NCI-H2081 (cell line): ENCODE measurements at places on chromosomes 1 and 21.
A peak's percentile ranks its signal among the peaks of the same experiment; 100 is the strongest.

DNA sequence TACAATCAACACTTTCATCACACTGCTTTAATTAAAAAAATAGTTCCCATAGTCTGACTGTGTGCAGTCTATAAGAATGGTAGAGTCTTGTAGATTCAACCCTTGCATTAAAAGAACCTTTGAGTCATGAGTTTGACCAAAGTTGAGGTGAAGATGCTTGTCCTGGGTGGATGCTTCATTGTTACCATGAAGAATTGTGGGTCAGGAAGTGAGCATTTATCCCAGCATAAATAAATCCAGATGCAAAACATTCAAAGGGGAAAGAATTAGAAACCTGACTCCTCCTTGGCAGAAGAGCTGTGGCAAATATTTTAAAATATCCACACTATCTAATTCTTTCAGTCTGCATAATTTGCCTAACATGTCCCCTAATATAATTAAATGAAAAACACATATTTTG, 72.9 kb upstream of the SPAG17 start:
- no peak for DNase-seq

GRCh38 chr1:86409416-86410021, 13.4 kb upstream of the ODF2L start:
- no peak for DNase-seq

GRCh38 chr1:42691157-42691498, 8.9 kb downstream of the YBX1 start:
- DNase-seq, result no peak

DNA sequence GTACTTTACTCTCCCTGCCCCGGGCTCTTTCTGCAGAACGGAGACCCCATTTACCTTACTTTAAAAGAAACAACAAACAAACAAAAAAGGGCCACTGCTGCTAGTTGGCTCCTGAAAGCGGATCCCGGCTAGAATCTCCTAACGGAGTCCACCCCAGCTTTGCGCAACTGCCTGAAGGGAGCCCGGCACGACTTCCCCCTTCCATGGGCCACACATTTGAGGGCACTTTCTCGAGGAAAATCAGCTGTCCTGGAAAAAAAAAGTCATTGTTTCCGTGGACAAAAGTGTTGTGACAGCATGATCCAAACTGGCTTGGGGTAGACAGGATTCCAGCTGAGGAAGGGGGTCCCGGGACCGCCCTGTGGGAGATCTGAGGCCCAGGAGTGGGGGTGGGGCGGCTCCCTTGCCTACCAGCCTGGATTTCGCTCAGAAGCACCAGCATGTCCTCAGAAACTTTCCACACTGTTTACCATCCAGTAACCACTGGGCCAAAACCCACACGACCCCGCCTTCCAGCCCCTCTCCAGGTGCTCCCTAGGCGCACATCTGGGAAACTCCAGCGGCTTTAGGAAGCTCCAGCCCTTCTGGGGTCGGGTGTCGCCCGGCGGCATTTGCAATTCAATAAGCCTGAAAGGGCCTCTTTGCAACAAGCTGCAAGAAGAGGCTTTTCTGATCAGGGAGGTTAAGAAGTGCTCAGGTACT, 4.8 kb downstream of the RIPK4 start:
- DNase-seq, result no peak

- DNase-seq, result no peak
These were observed 179.3 kb downstream of the SIPA1L2 start for GRCh38 chr1:232450615-232451014.

GRCh38 chr1:44808938-44809917, 905 bp downstream of the BTBD19 start:
- no peak for DNase-seq

- peak; percentile 73 for DNase-seq
These were observed 9.1 kb downstream of the CDKN2C start for GRCh38 chr1:50978852-50979781.

GRCh38 chr1:67674260-67675011, 10.6 kb upstream of the GADD45A start:
- DNase-seq, result peak; percentile 67

- no peak for DNase-seq
These were observed 752.3 kb upstream of the ADAMTS5 start for GRCh38 chr21:27719226-27719625.

GRCh38 chr1:212353181-212353580, 61.5 kb downstream of the PACC1 start:
- no peak for DNase-seq

DNA sequence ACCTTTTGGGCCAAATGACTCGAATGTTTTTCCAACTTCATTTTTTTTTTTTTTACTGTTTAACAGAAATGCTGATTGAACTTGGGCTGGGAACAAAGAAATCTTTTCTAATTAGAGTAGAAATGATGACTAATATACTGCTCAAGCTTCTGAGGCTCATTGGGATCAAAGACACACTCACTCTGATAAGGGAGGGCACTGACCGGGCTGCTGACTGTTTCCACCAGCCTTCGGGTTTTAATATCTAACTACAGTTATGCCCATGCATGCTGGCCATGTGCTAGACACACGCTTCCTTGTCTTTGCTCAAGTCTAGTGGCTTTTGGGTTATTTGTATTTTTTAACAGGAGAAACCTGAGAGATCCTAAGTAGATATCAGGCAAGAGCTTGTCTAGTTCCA, 16.8 kb downstream of the ZBTB18 start:
- DNase-seq, result no peak

DNA sequence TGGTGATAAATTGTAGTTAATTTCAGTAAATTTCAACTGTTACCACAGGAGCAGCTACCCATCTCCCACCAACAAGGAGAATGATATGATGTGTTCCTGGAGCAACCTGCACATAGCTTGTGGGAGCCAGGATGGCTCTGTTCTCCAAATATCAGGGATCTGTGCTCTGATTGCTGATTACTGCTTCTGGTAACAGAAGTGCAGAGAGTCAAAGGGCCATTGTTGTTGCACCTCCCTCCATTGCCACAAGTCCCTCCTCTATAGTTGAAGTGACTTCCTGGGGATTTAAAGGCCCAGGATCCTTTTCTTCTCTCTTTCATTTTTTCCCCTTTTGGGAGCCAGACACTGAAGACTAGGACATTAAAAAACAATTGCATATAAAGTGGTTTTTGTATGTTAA, 51.6 kb upstream of the HPDL start:
- DNase-seq, result no peak

DNA sequence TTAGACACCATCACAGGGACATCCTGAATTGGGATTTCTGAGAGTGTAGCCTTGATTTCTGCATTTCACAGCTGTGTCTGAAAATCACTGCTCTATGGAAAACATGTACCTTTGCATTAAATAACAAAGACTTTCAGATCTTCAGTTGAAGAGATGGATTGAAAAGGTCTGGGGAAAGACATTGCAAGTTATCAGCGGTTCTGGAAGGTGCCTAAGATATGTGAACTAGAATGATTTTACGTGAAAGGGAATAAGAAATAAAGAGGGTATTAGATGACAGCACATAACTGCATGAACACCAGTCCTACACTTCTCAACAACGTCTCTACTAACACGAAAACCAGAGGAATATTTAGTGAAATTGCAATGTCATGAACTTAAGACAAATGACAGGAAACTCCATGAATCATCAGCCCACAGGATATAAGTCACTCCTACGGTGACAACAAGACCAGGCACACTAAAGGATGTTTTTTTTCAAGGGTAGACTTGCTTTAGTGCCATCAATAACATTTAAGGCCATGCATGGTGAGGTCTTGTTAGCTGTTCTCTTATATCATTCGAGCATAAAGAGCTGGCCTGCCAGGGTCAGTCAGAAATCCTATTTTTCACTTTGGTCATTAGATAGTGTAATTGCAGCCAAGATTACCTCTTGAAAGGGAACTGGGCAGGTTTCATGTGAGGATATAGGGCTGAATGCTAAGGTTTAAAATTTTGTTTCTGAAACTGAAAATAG, 283.1 kb downstream of the GRIK1 start:
- no peak for DNase-seq

DNA sequence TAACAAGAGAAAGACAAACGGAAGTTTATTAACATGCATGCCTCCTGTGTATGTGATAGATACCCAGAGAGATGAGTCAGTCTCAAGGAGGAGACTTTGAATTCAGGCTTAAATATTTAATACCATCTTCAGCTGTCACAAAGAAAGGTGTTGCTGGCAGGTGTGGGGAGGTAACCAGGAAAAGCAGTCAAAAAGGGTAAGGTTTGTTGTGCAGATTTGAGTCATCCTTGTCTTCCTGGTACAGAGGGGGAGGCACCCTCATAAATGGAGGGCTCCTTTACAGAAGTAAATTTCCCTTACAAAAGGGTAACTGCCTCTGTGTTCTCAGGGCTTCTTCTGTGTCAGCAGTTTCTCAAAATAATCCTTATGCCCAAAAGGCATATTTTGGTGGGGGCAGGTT, 75.2 kb upstream of the B3GALT5 start:
- DNase-seq, result no peak

GRCh38 chr1:97571760-97572159, 349.1 kb downstream of the DPYD start:
- no peak for DNase-seq

- no peak for DNase-seq
These were observed 14.4 kb upstream of the ERVH48-1 start for GRCh38 chr21:42939582-42940413.

DNA sequence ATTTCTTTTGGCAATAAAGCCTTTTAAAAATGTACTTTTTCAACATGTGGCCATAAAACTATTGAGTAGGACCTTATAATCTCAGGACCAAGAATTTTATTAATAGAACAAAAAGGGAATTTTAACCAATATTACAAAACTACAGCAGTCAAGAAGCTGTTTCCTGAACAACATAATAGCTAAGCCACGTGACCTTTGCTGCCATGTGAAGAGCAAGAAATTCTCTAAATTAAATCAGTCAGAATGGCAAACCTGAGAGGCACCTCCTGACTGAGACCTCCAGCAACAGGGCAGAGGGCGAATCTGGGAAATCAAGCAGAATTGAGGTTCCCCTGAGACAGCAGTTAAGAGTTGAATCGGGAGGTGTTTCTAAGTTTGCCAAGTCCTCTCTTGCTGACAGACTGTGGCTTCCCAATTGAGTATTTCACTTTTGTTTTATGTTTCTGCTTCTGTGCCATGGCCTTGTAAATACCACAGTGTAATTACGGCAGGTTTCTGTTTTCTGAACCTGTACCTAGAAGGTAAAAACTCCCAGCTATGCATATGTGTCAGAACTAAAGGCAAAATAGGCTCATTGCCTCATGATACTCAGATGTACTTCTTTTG, 358.4 kb downstream of the NTNG1 start:
- DNase-seq, result no peak

DNA sequence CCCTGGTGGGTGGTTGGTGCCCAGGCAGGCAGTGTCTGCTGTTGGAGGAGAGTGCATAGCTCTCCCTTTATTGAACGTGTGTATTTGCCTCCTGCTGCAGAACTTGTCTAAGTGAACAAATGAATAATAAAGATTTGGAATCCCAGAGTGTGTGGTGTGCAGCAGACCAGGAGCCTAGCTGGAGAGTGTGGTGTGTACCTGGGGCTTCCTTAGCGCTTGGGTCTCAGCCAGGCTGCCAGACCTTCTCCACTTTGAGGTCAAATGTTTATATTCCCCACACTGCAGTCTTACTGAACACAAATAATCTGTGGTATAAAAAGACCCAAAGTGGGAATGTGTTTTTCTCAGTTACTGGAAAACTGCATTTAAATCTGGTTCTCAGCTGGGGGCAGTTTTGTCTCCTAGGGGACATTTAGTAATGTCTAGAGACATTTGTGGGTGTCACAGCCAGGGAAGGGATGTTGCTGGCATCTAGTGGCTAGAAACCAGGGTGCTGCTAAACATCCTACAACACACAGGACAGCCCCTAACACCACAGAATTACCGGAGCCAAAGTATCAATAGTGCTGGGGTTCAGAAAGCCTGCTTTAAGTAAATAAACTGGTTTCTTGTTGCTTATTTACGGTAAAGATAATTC, 23.6 kb downstream of the SLC37A1 start:
- DNase-seq, result peak; percentile 34

DNA sequence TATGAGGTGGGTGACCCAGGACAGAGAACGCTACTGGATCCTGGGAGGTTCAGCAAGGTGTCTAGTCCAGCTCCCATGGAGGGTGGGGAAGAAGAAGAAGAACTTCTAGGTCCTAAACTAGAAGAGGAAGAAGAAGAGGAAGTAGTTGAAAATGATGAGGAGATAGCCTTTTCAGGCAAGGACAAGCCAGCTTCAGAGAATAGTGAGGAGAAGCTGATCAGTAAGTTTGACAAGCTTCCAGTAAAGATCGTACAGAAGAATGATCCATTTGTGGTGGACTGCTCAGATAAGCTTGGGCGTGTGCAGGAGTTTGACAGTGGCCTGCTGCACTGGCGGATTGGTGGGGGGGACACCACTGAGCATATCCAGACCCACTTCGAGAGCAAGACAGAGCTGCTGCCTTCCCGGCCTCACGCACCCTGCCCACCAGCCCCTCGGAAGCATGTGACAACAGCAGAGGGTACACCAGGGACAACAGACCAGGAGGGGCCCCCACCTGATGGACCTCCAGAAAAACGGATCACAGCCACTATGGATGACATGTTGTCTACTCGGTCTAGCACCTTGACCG, 8.6 kb upstream of the PIGV start:
- no peak for DNase-seq

DNA sequence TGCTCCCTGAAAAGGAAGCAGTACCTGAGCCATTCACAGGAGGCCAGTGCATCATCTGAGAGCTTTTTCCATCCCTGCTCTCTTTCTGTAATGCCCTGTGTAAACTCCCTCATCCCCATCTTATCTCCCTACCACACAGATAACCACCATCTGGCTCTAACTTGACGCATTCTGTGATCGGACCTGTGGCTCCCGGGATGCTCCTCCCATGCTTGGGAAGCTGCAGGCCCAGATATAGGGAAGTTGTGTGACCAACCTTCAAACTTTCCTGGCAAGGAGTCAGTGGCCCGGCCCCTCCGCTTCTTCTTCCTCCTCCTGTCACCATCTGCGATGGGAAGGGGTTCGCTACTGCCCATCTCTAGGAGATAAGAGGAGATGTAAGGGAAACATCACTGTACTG, 21.1 kb downstream of the MKNK1 start:
- DNase-seq, result no peak

GRCh38 chr1:194734970-194735369, 1548.6 kb upstream of the B3GALT2 start:
- no peak for DNase-seq

GRCh38 chr1:27395441-27396195, 3.2 kb downstream of the GPR3 start:
- DNase-seq, result peak; percentile 53

DNA sequence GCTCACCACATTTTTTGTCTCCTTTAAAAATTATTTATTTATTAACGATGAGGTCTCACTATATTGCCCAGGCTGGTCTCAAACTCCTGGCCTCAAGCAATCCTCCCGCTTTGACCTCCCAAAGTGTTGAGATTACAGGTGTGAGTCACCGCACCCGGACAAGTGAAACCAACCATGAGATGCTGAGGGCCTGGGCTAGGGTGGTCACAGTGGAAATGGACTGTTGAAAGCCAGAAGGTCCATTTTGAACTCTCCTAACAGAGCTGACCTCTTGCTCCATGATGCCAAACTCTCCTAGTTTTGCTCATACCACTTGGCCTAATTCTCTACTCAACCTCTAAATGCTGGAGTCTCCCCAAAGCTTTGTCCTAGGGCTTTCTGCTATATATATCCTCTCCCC, 109.1 kb downstream of the SLC45A1 start:
- no peak for DNase-seq
